ENCODE measurements at places on chromosomes 11 and 22. TPM values are rescaled to one million over a fixed set of nuclear protein-coding genes. Genes with fewer than 3 reads are reported as not detected.

The OSM gene
- total RNA-seq = not detected

DNA sequence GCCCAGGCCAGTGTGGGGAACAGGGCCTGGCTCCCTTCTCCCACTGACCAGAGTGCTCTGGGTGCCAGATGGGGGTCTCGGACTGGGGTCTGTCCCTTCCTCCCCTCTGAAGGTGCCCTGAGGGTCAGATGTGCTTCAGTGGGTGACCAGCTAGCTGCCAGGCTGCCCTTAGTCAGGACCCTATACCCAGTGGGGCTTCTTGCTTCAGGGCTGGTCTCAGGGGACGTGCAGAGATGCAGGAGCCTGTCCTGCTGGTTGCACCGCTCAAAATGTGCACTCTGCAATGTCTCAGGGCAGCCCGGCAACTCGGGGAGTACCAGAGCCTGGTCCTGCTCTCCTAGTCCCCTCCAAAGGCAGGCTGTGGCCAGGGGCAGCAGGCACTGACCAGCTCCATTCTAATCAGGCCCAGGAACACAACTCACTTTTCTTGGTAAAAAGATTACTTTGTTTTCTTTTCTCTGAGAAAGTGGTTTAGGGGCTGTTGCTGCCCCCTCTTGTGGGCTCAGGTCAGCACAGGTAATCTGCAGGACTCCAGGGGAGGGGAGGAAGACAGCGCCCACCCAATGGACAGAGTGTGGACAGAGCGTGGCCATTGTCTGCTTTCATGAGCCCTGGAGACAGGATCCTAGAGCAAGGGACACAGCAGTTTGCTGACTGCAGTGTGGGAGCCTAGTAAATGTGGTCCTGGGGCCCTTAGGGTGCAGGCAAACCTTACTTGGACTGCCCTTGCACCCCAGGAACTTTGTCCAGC, 80.9 kb downstream of the MED15 start:
- DNase-seq = no peak
- H3K36me3 ChIP-seq = peaks cover 23% of the 10 kb centered on the region
- no peaks in the 10 kb centered on the region for H3K4me1 ChIP-seq
- peak overlapping the region; percentile 48 for H3K27ac ChIP-seq
- no peak overlapping the region for H3K4me3 ChIP-seq
- H3K27me3 ChIP-seq = no peaks in the 10 kb centered on the region

The NFAM1 gene
- total RNA-seq = 1.2 TPM

DNA sequence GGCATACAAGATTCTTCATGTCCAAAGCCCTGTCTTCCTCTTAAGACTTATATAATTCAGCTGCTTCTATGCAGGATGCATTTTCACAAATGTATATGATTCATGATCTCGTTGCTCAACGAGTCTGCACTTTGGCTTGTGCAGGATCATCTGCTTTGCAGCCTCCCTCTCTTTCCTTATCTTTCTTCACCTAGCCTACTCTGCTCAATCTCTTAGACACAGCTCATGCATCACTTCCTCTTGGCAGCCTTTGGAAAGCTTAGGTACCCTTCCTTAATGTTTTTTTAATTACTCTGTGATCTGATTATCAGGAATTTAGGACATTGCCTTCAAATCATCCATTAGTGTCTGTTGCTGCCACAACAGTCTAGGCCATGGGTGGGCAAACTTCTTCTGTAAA, 673.8 kb downstream of the NELL1 start:
- no peaks in the 10 kb centered on the region for H3K27me3 ChIP-seq
- H3K27ac ChIP-seq = no peak overlapping the region
- no peaks in the 10 kb centered on the region for H3K36me3 ChIP-seq

The OR8B3 gene
- total RNA-seq = not detected

The RASGRP2 gene
- total RNA-seq = 0.46 TPM

DNA sequence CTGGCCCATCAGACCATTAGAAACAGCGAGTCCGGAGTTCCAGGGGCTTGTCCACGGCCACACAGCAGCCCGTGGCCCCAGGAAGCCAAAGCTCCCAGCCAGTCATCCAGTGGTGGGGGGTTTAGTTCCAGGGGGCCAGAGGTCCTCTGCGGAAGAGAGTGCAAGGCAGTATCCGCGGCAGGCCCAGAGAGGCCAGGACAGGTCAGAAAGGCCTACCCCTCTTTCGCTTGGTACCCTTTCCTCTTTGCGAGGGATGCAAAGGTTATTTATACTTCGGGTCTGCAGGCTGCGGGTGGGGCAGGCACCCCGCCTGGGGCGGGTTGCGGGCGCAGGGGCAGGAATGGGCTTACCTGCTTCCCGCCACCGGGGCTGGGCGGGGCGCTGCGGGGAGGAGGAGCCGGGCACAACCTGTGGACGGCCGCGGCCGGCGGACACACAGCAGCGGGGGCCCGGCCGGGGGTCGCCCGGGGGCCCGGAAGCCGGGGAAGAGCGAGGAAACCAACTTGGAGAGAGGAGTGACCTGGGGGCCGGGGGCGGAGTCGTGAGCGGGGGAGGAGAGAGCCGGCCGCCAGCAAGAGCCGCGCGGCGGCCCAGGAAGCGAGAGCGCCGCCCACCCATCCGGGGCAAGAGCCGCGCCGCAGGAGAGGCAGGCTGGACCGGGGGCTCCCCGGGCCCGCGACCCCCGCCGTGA, at the start of gene SH3BP1:
SH3BP1 (plus strand) TSS at position 600 of the 691 bp plus-strand sequence. CDS start 119 bp downstream, outside the sequence.
- H3K36me3 ChIP-seq = no peaks in the 10 kb centered on the region
- no peak within 1 kb of the TSS for H3K27ac ChIP-seq
- peaks cover 6% of the 10 kb centered on the region for H3K4me1 ChIP-seq
- no peaks in the 10 kb centered on the region for H3K27me3 ChIP-seq
- DNase-seq = peak; percentile 89
- H3K4me3 ChIP-seq = peak within 1 kb of the TSS; percentile 87

- no peaks in the 10 kb centered on the region for H3K36me3 ChIP-seq
- peaks cover 68% of the 10 kb centered on the region for H3K27me3 ChIP-seq
- peaks cover 13% of the 10 kb centered on the region for H3K4me1 ChIP-seq
- no peak overlapping the region for H3K27ac ChIP-seq
- peak; percentile 84 for DNase-seq
Observed at GRCh38 chr22:19169002-19169946, 9.3 kb downstream of the SLC25A1 start.

- H3K27ac ChIP-seq = no peak overlapping the region
- H3K4me3 ChIP-seq = no peak overlapping the region
- DNase-seq = no peak
- no peaks in the 10 kb centered on the region for H3K36me3 ChIP-seq
- H3K4me1 ChIP-seq = no peaks in the 10 kb centered on the region
Observed at GRCh38 chr11:117121176-117121575, 22.9 kb upstream of the PAFAH1B2 start.

GRCh38 chr11:106601684-106602297, 416.5 kb downstream of the GUCY1A2 start:
- H3K27ac ChIP-seq = no peak overlapping the region
- H3K4me3 ChIP-seq = no peak overlapping the region
- no peak for DNase-seq
- no peaks in the 10 kb centered on the region for H3K27me3 ChIP-seq
- no peaks in the 10 kb centered on the region for H3K4me1 ChIP-seq

The PHF21B gene
- 49.2 TPM for total RNA-seq

DNA sequence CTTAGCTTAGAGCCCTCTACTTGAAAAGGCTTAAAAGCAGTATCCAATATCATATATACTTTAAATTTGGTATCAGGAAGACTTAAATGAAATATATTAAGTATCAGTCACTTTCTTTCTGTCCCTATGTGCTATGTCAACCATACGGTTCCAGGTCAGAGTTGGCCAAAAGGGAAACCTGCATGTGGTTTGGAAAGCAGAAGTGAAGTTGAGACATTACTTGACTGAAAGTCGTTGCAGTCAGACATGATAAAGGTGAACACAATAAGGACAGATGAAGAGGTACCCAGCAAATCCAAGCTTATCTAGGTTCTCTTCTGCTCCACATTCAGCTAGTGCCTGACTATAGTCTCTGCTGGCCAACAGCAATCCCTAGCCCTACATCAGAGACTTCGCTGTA, 336.8 kb downstream of the KCNA4 start:
- no peaks in the 10 kb centered on the region for H3K27me3 ChIP-seq
- H3K4me1 ChIP-seq = peaks cover 3% of the 10 kb centered on the region
- no peak for DNase-seq
- no peaks in the 10 kb centered on the region for H3K36me3 ChIP-seq
- H3K4me3 ChIP-seq = no peak overlapping the region

DNA sequence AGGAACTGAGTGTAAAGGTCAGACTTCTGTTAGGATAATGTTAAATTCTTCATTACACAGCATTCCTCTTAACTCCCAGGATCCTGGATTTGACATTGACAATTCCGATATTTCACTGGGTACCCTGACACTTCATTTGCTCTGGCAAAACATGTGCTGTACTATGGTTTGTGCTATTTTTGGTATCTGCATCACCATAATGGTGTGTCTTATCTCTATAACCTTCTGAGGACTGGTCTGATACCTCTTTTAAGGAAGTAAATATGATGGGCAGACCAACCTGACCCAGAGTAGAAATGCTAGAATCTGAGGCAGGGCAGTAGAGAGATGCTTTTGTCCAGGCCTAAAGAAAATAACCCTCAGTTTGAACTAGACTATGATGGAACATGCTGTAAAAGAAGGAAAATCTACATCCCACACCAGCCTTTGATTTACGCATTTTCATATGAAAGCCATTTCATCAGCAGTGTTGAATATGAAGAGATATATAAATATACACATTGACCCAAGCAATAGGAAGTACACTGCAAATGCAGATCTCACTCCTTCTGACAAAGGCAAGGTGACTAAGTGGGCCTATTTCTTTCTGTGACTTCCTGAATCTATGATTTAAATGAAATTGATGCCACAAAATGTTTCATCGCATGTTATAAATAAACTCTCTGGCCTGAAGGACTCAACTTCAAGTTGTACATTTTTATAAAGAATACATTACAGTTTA, 966.7 kb downstream of the DLG2 start:
- no peaks in the 10 kb centered on the region for H3K4me1 ChIP-seq
- no peaks in the 10 kb centered on the region for H3K27me3 ChIP-seq
- DNase-seq = no peak
- no peak overlapping the region for H3K27ac ChIP-seq
- no peak overlapping the region for H3K4me3 ChIP-seq

- H3K27ac ChIP-seq = no peak overlapping the region
- H3K4me1 ChIP-seq = no peaks in the 10 kb centered on the region
- no peak for DNase-seq
- H3K4me3 ChIP-seq = peak overlapping the region; percentile 13
- H3K27me3 ChIP-seq = peaks cover 14% of the 10 kb centered on the region
Observed at GRCh38 chr11:123418351-123419114, 11.5 kb upstream of the GRAMD1B start.

The PRAME gene
- total RNA-seq = not detected

DNA sequence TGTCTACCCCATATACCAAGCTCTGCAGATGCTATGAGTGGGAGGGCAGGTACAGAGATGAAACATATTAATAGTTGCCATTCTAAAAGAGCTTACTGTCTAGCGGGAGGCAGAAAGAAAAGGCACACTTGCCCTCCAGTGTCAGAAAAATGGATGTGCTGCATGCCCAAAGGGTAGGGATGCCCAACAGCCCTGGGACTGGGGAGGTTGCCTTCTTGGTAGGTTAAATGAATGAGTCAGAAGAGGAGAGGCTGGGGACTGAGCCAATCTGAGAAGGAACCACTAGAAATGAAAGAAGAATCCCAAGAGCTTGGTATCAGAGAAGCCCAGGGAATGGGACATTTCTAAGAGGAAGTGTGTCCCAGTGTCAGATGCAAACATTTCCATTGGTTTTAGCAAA, 1.2 kb downstream of the BIRC3 start:
- no peak overlapping the region for H3K4me3 ChIP-seq
- no peak overlapping the region for H3K27ac ChIP-seq
- no peaks in the 10 kb centered on the region for H3K36me3 ChIP-seq
- no peaks in the 10 kb centered on the region for H3K4me1 ChIP-seq
- H3K27me3 ChIP-seq = peaks cover 30% of the 10 kb centered on the region

GRCh38 chr11:73315293-73316020, 7.4 kb downstream of the ARHGEF17 start:
- DNase-seq = no peak
- H3K4me3 ChIP-seq = no peak overlapping the region
- H3K36me3 ChIP-seq = peaks cover 7% of the 10 kb centered on the region
- H3K27me3 ChIP-seq = no peaks in the 10 kb centered on the region

The SLC5A12 gene
- 2.6 TPM for total RNA-seq

DNA sequence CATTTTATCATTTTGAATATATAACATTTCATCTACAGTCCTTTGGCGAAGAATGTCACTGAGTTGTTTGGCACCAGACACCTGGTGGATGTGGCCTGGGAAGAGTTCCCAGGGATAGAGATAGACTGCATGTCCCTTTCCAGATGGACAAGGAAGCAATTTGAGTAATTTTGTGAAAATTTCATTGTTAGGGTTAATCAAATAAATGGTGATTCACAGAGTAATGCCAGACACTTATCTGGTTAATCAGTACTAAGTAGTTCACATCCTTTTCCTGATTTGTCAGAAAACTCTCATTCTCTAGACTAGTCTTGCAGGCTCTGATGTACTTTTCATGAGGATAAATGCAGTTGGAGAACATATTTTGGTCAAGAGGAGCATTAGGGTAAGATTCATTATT, 41.6 kb downstream of the NAALAD2 start:
- peak overlapping the region; percentile 59 for H3K4me3 ChIP-seq
- no peaks in the 10 kb centered on the region for H3K36me3 ChIP-seq
- peaks cover 12% of the 10 kb centered on the region for H3K4me1 ChIP-seq

- H3K4me1 ChIP-seq = no peaks in the 10 kb centered on the region
- no peaks in the 10 kb centered on the region for H3K27me3 ChIP-seq
- H3K27ac ChIP-seq = no peak overlapping the region
- H3K36me3 ChIP-seq = peaks cover 17% of the 10 kb centered on the region
Observed at GRCh38 chr11:126229858-126230540, 18.4 kb downstream of the FAM118B start.

The MRGPRX4 gene
- not detected for total RNA-seq

DNA sequence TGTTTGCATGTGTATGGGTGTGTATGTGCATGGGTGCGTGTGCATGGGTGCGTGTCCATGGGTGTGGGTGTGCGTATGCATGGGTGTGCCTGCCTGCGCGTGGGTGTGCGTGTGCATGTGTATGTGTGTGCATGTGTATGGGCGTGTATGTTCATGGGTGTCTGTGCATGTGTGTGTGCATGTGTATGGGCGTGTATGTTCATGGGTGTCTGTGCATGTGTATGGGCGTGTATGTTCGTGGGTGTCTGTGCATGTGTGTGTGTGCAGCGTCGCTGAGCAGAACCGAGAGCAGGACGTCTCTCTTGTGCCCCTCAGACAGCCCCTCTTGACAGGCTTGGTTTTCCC, 13.9 kb downstream of the IL17REL start:
- H3K4me3 ChIP-seq = no peak overlapping the region
- no peak overlapping the region for H3K27ac ChIP-seq
